Thyroid gland (tissue), 4 donors: ENCODE measurements at places on chromosomes 12 and 14.

- DNase-seq: no peak
Observed at GRCh38 chr12:124822218-124822617, 41.4 kb downstream of the SCARB1 start.

DNA sequence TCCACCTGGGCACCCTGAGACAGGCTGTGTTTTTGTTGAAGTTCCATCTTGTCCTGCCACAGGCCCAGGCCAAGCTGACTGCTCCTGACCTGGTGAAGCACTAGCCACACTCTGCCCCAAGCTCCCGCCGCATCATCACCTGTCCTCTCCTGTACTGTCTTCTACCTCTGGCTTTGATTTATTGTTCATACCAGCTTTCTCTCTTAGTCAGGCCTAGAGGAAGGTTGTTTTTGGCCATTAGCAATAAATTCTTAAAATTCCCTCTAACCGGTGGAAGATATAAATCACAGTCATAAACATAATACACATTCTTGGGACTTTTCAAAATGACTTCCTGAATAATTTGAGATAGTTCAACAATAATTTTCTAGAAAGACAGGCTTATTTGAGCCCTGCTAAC, 169.4 kb downstream of the DAD1 start:
- DNase-seq: no peak

DNA sequence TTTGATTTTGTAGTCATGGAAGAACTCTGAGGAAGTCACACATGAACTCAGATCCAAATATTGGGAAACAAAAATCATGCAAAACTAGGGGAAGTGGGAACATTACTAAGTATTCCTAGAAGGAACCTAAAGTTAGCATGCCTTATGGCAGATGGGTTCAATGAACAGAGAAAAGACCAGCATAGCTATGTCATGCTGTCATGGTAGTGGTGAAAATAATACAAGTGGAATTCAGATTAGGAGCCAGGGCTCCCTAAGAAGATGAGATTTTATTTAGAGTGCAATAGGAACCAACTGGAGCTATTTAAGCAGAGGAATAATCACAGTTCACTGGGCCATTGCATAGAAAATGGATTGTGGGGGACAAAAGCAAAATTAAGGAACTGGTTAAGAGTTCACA, 134.0 kb downstream of the DIO2 start:
- no peak for DNase-seq

GRCh38 chr12:113917393-113917792, 48.7 kb downstream of the RBM19 start:
- DNase-seq: no peak
